KBM-7 (cell line): ENCODE measurements at places on chromosomes 3 and 15.

DNA sequence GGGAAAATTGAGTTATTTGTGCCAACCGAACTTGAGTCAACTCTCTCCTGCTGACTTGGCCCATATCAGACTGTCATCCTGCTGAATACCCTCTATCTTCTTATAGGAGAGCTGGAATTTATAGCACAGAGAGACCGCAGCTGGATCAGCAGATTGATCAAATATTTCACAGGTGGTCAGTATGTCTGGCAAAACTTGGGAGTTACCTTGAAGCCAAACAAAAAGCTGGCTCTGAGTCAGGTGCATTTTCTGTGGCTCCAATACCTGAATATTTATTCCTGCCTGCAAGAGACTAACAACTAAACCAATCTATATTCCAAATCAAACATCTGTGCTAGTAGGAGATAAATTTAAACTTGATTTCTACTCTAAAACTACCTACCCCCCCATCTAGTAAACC, 752.1 kb upstream of the ALCAM start:
- no peak for DNase-seq

- DNase-seq: no peak
Measured at GRCh38 chr3:120420928-120421551, 29.8 kb downstream of the FSTL1 start.

DNA sequence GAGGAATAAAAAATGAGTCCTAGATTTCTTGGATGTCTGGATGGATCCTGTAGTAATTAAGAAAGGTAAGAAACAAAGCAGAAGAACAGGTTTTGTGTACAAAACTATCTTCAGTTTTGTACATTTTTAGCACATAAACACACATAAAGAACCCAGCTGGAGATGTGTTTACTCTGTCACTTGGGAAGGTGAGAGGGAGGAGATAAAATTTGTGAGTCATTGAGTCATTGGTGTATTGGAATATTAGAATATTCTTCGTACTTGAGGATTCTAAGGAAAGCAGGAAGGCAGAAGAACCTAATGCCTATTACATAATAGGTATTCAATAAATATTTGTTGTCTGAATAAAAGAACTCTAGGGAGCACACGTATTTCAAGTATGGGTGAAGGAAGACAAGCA, 17.4 kb downstream of the APPL1 start:
- DNase-seq: no peak

- no peak for DNase-seq
Measured at GRCh38 chr15:57662802-57663201, 43.7 kb upstream of the POLR2M start.

DNA sequence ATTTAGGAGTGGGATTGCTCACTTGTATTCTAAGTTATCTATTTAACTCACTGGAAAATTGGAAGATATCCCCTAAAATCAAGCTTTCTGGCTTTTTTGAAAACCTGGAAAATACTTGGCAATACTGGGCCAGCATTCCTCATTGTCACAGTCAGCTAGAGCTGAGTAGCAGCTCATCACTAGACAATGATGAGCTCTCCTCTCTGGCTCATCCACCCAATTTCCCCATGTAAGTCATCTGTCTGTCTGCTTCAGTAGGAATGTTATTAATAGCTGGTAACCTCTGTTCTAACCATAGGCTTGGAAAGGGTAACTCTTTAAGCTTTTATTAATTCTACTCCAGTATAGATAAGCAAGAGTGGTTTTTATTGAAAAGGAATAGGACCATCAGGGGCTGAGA, 39.7 kb upstream of the PIK3R4 start:
- DNase-seq: no peak

GRCh38 chr3:52291508-52292181, 4.0 kb downstream of the GLYCTK start:
- no peak for DNase-seq

DNA sequence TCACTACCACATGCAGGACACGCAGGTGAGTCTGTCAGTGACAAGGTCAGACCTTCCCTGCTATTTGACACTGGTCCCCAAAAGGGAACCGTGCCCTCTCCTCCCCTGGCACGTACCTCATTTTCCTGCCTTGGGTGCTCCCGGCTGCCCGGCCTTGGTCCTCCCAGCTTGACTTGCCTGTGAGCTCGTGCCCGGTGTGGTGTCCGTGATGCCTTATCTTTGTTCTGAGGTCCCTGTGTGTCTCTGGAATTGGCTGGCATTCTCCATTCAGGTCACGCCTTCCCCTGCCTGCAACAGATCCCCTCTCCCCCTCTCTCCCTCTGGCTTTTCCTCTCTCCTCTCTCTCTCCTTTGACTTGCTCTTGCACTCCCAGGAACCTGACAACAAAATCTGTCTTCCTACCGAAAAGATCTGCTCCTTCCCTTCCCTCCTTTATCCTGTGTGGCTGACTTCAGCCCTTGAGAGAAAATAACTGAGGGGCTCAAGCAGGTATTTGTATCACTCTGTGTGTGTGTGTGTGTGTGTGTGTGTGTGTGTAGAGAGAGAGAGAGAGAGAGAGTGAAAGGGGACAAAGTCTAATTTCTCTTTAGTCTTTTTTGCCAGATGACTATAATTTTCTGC, at the start of gene MASP1:
Gene MASP1 (minus strand): TSS at position 226 of the 621 bp plus-strand sequence. CDS start 105 bp downstream, at position 121.
- no peak for DNase-seq

DNA sequence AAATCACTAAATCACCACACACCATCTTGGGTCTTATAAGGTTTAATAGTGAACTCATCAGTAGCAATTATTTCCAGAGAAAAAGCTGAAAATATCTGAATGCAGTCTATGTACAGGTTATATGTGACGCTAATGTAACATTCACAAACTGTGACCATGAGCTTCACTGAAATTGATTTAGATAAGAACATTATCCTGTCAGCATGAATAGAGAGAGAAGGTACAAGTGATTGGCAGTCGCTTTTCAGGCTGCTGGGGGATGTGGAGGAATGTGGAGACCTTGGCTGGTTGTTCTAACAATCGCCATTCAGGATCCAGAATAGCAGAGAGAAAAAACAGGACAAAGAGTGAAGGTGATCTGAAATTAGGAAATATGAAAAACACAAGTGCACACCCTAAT, 98.1 kb downstream of the CADPS start:
- DNase-seq: no peak

DNA sequence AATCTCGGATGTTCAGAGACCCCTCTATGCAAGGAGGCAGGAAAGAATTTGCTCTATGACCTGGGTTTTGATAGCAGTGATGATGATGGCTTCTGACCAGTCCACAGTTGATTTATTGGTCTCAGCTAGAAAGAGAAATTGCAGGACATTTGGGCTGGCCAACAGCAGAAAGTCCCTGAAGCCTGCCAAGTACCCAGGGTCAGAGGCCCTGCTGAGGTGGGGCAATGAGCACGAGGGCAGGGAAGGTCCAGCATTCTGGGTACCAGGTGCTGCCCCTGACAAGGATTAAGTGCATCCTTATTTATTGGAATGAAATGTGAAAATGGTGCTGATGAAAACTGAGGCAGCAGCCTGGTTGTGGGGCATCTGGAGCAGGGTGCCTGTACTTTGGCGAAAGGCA, 19.8 kb downstream of the C3orf62 start:
- DNase-seq: no peak

DNA sequence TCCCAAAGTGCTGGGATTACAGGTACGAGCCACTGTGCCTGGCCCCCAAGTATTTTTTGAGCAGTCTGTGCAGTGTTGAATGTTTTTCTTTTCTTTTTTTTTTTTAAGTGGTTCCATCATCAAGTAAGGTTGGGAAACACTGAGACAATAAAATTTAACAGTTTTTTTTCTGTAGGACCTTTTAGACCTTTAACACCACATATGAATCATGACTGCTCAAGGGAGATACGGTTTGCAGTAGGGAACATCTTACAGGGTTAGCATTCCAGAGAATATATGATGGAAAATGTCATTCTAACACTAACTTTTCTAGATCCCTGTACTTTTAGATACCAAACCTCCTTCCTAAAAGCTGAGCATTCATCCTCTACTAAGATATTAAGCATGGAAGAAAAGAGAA, 41.7 kb downstream of the SNX4 start:
- DNase-seq: no peak
